NCI-H2029 treated with DMSO at 0.1 percent for 48 hours (cell line): ENCODE measurements at places on chromosomes 7 and 10.

DNA sequence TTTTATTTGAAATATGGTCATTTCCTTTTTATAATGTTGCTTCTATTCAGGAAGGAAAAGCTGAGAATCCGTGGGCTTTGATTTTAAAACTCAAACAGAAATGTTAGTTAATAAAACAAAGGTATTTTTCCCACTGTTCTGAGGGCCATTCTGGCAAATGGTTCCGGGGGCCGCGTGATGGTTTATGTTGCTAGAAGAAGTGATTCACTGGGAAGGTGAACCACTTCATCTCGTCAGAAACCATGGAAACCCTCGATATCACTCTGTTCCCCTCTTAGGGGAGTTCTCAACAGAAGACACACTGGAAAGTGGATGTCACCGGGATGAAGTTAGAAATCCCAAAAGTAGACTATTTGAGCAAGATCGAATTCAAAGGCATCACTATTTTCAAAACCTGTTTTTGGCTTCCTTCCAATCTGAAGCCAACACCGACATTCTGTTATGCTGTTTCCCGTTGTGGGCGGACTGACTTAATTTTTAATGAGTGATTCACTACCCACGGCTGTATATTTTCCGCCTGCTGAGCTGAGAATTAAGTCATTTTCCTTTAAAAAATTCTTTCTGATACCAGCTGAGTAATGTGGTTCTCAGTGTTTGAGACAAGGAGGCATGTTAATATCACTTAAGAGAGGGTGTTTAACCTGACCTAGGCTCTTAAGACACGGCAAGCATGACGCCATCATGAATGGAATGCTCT is 84.1 kb downstream of the PTPRE start:
- DNase-seq, result no peak

GRCh38 chr10:103548006-103548405 is 54.5 kb downstream of the NEURL1 start:
- no peak for DNase-seq

DNA sequence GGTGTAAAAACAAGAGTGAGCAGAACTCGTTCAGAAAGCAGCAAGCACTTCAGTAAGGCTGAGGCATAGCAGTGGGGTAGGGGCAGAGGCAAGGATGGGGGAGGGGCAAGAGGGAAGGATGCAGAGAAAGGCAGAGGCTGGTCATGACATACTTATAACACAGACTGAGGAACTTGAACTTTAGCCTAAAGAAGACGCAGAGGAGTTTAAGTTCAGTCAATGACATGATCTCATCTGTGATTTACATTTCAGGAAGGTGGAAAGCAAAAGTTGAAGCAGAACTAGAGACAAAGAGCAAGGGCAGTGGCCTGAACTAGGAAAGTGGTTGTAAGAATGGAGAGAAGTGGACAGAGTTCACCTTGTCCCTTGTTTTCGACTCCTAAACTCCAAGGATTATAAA is 15.8 kb downstream of the MACC1 start:
- no peak for DNase-seq

- DNase-seq, result no peak
These were observed 108.1 kb downstream of the ITGB8 start for GRCh38 chr7:20438694-20439376.

DNA sequence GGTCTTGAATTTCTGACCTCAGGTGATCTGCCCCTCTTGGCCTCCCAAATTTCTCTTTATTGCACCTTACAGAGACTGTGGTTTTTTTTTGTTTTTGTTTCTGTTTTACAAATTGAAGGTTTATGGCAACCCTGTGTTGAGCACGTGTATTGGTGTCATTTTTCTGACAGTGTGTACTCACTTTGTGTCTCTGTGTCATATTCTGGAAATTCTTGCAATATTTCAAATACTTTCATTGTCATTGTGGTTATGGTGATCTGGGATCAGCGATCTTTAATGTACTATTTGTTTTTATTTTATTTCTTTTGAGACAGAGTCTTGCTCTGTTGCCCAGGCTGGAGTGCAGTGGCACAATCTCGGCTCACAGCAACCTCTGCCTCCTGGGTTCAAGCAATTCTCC is 89.8 kb downstream of the PRTFDC1 start:
- no peak for DNase-seq
